ENCODE measurements at places on chromosomes 4 and X. TPM values are rescaled to one million over a fixed set of nuclear protein-coding genes. Genes with fewer than 3 reads are reported as not detected.

- no peak for DNase-seq
Measured at GRCh38 chr4:142318280-142318679, 527.8 kb downstream of the INPP4B start.

PAGE1 gene
- total RNA-seq = not detected

- no peak for DNase-seq
Measured at GRCh38 chr4:47050761-47051725, 19.7 kb downstream of the GABRB1 start.

DNA sequence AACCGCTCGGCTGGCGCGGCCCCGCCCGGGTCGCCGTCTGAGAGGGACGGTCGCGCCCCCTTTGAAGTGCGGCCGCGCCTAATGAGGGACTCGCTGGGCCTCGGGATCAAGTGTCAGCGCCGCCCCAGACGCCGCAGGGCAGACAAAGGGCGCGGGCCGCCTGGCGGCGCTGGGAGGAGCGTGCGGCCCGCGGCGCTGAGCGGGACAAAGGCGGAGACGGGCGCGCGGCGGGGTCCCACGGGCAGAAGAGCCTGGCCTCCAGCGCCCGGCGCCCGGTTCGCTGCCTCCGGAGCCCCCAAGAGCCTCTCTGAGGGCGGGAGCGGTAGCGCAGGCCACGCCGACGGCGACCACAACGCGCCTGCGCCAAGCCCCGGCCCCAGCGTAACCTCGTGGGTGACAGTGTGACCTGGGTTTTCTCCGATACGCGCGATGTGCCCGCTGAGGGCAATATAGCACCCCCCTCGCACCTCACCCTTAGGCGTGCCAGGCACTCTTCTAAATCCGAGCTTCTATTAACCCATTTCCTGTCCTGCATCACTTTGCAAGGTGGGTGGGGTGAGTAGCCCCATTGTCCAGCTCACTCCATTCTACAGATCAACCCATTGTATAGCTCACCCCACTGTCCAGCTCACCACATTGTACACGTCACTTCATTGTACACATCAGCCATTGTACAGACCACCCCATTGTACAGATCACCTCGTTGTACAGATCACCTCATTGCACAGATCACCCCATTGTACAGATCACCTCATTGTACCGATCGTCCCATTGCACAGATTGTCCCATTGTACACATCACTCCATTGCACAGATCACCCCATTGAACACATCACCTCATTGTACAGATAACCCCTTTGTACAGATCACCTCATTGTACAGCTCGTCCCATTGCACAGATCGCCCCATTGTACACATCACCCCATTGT is 33.7 kb upstream of the STX18 start:
- DNase-seq = peak; percentile 7

GRCh38 chr4:139975830-139976272 is 178.1 kb downstream of the MAML3 start:
- peak; percentile 24 for DNase-seq

- no peak for DNase-seq
Measured at GRCh38 chrX:70398899-70399298, 24.2 kb upstream of the GDPD2 start.

TMEM156 gene
- total RNA-seq = 0.92 TPM

Measured in pulmonary artery endothelial cell (primary cell).